Jurkat, Clone E6-1 (cell line): ENCODE measurements at places on chromosomes 12 and 14.

GRCh38 chr12:111409780-111410430, 4.2 kb downstream of the SH2B3 start:
- DNase-seq, result no peak

DNA sequence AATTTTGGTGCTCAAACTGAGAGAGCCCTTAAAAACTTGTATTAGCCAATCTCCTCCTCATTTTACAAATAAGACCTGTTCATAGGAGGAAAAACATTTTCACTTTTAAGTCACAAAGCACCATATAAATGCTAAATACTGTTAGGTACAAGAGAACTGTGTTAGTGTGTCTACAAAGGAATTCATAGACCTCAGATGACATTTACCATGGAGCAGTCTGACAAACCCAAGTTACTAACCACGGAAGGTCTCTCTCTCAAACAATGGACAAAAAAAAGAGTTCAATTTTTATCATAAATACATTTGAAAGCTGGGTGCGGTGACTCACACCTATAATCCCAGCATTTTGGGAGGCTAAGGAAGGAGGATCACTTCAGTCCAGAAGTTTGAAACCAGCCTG, 10.0 kb downstream of the SBNO1 start:
- DNase-seq, result no peak

GRCh38 chr14:54457609-54457996, 16.4 kb upstream of the CNIH1 start:
- DNase-seq, result no peak

GRCh38 chr14:54309615-54310014, 87.2 kb upstream of the CDKN3 start:
- no peak for DNase-seq

DNA sequence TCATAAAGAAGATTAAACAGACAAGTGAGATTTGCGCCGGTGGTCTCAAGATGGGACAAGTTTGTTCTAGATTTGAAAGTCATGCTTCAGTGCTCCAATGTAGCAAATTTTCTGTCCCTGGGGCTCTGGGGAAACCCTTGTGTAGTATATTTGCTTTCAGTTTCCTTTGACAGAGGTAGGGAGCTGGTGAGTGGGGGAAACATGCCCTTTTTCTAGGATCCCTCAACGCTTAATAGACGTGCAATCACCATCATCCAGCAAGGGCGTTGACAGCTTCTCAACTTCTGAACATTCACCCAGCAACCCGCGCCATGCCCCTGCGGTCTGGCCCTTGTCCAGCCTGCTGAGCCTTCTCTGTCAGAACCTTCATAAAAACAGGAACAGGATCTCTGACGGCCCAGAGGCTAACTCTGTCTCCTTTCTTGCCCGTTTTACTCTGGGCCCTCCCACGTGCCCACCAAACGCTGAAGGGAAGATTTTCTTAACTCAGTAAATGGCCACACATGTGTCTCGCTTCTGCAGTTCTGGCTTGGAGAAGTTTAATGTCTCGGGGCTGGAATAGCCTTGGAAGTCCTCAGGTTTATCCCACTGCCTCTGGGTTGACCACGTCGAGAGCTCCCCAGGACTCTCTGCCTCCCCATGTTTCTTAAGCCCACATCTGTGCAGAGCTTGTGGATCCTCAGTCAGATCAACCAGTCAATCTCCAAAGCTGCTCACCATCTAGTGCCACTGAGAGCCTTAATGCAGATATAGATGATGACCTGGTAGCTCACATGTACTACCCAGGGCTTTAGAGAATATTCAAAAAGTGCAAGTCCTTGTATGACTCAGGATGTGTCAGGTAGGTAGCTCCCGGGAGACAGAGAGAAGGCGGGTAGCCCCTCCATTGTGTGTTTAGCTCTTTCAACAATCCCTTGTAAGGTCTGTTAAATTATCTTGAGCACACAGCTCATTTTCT, 58.1 kb upstream of the CCND2 start:
- DNase-seq, result no peak
